ENCODE measurements at places on chromosomes 4 and X. TPM values are rescaled to one million over a fixed set of nuclear protein-coding genes. Genes with fewer than 3 reads are reported as not detected.

GRCh38 chr4:5921101-5921980 is 28.5 kb upstream of the CRMP1 start:
- no peak for DNase-seq

DNA sequence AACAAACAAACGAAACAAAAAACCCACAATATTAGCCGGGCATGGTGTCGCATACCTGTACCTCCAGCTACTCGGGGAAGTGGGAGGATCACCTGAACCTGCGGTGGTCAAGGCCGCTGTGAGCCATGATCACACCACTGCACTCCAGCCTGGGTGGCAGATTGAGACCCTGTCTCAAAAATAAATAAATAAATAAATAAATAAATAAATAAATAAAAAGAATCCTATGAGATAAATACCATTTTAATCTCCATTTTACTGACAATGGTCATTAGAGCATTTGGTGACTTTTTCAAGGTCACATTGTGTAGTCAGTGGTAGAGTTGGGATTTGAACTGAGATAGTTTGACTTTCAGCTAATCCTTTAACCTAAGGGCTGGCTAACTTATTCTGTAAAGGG is 11.4 kb downstream of the TRPC5 start:
- no peak for DNase-seq

DNA sequence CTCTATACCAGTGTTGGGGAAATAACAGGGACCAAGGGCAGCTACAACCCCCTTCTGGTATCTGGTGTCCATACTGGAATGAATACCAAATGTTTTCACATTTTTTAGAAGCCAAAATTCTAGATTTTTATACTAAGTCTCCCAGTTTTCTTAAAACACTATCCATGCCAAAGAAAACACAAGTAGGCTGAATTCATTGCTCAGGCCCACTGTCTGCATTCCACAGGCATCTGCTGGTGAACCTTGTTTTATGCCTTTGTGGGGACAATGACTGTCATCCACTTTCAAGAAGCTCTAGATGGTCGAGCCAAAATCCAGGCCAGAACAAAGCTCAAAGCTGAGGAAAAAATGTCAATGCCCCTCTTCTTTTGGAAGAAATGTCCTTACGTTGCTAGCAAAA is 213.4 kb upstream of the RASGEF1B start:
- DNase-seq, result no peak

The PNCK gene
- 0.42 TPM for polyA plus RNA-seq

- DNase-seq, result no peak
Measured at GRCh38 chr4:84232309-84233095, 266.6 kb downstream of the NKX6-1 start.

The PLAC1 gene
- polyA plus RNA-seq, result not detected

DNA sequence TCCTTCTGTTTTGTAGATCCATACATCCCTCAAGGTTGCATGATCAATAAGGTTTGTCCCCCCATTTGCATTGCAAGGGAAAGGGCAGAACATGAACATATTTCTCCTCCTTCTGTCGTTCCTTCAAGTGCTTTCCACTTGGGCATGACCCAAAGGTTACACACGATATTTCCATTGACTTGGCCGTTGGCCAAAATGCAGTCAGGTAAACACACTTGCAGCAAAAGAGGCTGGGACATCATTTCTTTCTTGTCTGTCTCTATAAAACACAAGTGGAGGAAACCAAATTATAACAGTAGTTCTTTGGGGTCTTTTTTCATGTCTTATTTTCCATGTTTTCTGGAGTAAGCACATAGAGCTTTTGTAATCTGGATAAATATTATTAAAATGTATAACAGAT is 156.1 kb downstream of the FRAS1 start:
- DNase-seq, result no peak

All from adrenal gland (tissue), 19 donors.